ENCODE measurements at places on chromosomes 13 and 19.

DNA sequence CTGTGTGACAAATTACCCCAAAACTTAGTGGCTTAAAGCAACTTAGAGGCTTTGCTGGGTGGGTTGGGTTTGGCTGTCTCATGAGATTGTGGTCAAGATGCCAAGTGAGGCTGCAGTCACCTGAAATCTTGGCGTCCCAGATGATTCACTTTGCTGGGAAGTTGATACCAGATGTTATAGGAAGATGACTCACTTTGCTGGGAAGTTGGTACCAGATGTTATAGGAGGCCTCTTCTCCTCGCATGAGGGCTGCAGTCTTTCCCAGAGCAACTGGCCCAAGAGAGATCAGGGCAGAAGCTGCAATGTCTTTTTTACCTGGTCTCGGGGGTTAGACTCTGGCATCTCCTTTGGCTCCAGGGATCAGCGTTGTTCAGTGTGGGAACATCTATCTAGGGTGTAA is 16.8 kb downstream of the TEX29 start:
- DNase-seq = peak; percentile 70

- no peak for DNase-seq
These were observed 5.8 kb upstream of the DAPK3 start for GRCh38 chr19:3976495-3977241.

GRCh38 chr13:75372923-75373841 is 108.8 kb downstream of the TBC1D4 start:
- no peak for DNase-seq

DNA sequence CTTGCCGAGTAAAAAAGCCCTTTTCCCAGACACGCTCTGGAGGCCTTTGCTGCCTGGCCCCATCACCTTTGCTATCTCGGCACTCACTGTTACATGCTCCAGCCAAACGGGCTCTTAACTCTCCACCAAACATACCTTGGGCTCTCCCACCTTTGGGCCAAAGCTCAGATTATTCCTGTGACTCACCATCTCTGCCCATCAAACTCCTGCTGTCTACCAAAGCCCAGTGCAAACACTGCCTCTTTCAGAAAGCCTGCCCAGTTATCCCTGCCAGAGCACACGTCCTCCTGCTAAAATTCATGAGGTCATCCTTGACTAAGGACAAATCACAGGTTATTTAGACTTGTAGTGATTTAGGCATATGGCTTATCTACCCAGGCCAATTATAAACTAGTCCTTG is 48.1 kb upstream of the SERPINE3 start:
- no peak for DNase-seq

DNA sequence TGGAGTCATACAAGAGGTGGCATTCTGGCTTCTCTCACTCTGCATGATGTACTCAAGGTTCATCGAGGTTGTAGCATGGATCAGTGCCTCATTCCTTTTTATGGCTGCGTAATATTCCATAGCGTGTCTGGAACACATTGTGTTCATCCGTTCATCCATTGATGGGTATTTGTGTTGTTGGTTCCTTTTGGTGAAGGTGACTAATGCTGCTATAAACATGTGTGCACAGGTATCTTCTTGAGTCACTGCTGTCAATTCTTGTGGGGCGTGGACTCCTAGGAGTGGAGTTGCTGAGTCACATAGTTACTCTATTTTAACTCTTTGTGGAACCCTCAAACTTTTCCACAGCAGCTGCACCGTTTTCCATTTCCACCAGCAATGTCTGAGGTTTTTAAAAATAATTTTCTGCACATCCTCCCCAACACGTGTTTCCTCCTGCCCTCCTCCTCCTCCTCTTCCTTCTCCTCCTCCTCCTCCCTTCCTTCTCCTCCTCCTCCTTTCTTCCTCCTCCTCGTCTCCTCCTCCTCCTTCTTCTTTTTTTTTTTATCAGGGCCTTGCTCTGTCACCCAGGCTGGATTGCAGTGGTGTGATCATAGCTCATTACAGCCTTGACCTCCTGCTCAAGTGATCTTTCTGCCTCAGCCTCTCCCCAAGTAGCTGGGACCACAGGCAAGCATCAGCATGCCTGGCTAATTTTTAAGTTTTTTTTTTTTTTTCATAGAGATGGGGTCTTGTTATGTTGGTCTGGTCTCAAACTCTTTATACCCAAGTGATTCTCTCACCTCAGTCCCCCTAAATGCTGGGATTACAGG is 2.0 kb upstream of the TMEM221 start:
- no peak for DNase-seq

GRCh38 chr13:108407495-108407894 is 138.0 kb downstream of the TNFSF13B start:
- no peak for DNase-seq

DNA sequence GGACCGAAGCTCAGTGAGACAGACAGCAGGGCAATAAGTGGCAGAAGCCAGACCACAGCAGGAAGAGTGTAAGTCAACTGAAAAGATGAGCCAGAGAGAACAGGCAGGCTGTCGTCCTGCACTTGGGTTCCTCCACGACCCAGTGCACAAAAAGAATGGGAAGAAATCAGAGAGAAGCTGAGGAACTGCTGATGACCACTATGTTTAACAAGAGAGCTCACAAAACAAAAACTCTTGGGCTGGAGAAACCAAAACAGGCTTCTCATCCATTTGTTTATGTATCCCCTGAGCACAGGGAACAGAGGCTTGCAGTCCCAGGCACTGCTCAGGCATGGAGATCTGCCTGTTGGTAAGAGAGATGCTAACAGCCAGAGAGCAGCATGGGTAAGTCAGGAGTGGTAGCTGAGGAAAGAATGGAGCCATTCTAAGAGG is 14.0 kb downstream of the AKAP8L start:
- DNase-seq = no peak

Measured in astrocyte of the spinal cord (primary cell).